Chondrocyte (in vitro differentiated cells): ENCODE measurements at places on chromosomes 6 and 20. TPM values are rescaled to one million over a fixed set of nuclear protein-coding genes. Genes with fewer than 3 reads are reported as not detected.

- DNase-seq = no peak
These were observed 36.6 kb downstream of the CITED2 start for GRCh38 chr6:139337830-139338229.

- DNase-seq = no peak
These were observed 82.1 kb downstream of the PREP start for GRCh38 chr6:105320765-105321164.

- DNase-seq = no peak
These were observed 176.7 kb downstream of the LAMA2 start for GRCh38 chr6:129059650-129060049.

GRCh38 chr6:17490724-17491123 lies 97.3 kb downstream of the CAP2 start:
- no peak for DNase-seq

GRCh38 chr6:24865161-24865560 lies 66.4 kb upstream of the ARMH2 start:
- DNase-seq = no peak

DNA sequence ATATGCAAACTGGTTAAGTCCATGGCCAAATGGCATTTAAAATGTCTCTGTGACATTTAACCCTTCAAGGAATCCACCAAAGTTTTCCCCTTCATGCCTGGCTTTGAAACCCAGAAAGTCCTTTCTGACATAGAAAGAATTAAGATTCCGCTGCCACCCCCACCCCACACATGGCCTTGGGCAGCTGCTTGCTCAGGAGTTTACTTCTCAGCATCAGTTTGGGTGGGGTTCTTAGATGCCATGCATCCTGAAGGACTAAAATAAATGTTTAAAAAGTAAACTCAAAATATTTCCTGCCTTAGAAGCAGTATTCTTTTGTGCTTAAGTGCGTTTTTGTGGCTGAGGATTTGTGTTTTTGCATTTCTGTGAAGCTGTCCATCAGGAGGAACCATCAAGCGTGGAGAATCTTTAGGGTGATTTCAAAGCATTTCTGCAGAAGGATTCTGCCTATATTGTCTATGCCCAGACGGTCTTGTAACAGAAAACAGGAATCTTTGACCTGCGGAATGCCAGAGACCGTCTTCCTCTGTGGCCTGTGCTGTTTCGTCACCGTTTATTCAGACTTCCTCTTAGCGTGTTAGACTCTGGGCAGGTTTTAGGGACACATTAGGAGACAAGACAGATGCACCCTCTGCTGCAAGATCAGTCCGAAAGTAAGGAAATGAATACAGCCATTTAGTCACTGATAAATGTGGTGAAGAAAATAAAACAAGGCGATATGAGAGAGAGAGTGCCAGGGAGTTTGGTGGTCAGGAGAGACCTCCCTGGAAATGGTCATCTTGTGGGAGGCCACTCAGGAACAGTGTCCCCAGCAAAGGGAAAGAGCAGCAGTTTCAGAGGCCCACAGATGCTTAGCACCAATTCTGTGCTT lies 6.2 kb downstream of the DUSP22 start:
- DNase-seq = no peak

- no peak for DNase-seq
These were observed 492.9 kb downstream of the UTRN start for GRCh38 chr6:144778056-144778455.

DNA sequence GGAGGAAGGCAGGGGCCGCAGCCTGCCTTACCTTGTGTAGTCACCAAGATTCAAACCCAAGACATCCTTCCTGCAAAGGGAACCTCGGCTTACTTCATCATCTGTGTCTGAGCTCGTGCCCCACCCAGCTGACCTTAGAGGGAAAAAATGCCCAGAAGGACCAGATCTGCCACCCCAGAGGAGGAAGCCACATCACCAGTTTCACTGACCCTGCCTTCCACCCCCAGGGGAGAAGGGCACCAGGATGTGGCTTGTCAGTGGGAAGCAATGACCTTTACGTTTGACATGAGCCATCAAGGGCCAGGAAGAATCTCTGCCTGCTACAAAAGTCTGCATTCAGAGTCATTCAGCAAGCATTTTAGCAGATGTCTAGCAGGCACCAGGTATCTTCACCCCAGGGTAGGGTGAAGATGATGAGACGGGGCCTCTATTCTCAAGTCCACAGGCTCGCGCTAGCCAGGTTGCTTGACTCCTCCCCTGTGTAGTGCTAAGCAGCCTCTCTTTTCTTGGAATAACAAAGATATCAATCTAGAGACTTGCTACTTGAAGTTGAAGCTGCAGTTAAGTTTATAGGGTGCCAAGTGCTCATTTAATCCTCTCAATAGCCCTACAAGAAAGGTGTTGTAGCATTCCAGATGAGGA lies 28.1 kb downstream of the HM13 start:
- DNase-seq = no peak

Gene PSMB8
- total RNA-seq = 14.6 to 17.4 TPM (median 16.2 TPM) in 3 replicates

Gene OTOR
- not detected in 3 replicates for total RNA-seq

Gene KCNK5
- not detected in 3 replicates for total RNA-seq
